ENCODE measurements at places on chromosomes 13 and 19.

- DNase-seq: no peak
These were observed 155.5 kb downstream of the TBC1D4 start for GRCh38 chr13:75326173-75327134.

- peak; percentile 12 for DNase-seq
These were observed 12.3 kb upstream of the HSPH1 start for GRCh38 chr13:31174018-31174417.

DNA sequence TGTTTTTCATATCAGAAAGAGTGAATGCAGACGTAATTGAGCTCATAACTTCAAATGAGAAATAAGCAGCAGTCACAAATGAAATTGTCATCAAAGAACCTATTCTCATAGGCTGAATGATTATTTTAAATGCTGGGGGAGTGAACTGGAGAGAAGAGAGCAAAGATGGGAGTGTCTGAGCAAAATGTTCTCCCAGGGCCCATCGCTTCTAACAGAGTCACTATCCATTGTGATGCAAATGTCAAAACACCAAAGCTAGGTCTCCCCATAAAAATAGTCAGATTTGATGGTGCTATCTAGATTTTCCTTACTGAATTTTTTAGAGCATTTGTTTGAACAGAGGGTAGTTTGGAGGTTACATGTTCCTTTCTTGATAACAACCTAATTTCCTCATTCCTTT lies 278.7 kb downstream of the PCDH9 start:
- DNase-seq: no peak

DNA sequence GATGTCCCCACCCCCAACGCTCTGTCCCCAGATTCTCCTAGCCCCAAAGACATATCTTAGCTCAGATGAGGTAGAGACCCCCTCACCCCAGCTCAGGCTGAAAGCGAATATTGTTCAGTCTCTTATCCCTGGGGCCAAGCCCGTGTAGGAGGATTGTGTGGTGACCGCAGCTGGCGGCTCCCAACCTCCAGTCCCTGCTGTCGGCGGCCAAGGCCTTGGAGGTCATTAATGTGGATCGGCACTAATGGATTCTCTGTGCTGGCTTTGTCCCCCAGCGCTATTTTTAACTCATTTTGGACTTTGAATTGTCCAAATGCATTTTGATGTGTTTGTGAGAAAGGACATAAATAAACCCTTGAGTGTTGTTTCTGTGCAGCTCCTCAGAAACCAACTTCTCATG lies 124.2 kb downstream of the UQCRFS1 start:
- no peak for DNase-seq

GRCh38 chr19:7215176-7215575 lies 79.0 kb downstream of the INSR start:
- DNase-seq: no peak

DNA sequence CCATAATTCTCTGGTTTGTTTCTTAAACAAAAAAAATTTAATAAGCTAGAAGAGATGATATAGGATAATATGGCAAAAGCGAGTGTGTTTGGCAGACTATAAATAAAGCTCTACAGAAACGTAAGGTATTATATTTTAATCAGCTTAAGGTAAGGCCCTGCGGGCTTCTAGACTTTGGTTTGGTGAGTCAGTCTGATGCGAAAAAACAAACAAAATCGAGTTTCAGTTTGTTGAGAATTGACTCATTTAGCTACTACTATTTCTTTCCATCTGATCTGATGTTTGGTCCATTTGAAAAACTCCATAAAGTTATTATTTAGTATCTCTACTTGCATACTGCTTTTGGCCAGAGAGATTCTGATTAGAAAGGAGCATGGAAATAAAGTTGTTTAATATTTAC lies 138.0 kb downstream of the MIPEP start:
- no peak for DNase-seq

DNA sequence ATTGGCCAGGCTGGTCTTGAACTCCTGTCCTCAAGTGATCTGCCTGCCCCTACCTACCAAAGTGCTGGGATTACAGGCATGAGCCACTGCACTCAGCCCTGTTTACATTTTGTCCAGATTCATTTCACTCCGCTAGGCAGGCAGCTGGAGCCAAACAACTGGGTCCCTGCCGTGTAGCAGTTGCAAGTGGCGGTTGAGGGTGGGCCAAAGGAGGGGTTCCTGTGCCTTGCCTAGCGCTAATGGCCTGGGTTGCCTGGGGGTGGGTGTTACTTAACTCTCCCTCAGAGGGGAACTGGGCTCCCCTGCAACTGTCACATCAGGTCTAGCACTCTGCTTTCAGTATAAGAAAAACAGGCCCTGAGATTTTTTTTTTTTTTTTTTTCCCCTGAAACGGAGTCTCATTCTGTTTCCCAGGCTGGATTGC lies 7.4 kb downstream of the ACP5 start:
- DNase-seq: no peak

DNA sequence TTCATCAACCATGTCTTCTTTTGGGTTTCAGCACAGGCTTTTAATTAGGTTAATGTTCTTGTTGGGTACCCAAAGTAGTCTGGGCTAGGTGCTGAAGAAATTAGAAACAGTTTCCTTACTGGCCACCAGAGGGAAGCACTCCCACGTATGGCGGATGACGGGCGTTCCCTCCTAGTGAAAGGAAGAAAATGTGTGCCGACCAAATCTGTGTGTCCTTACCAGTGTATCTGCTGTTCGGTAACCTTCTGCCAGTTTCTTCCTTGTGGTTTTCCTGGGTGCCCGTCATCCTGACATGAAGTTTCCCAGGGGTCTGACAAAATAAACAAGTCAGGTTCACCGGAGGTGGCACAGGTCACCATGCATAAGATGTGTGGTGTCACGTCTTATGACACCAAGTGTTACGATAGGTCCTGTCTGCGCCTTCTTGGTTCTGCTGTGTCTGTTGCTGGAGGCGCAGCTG lies 6.0 kb upstream of the WDR88 start:
- peak; percentile 86 for DNase-seq

GRCh38 chr19:15869873-15870272 lies 28.0 kb downstream of the CYP4F2 start:
- no peak for DNase-seq

GRCh38 chr13:68888832-68889231 lies 1218.8 kb upstream of the ATXN8OS start:
- DNase-seq: peak; percentile 48

- DNase-seq: no peak
These were observed 1.9 kb upstream of the ZNF653 start for GRCh38 chr19:11507370-11508078.

DNA sequence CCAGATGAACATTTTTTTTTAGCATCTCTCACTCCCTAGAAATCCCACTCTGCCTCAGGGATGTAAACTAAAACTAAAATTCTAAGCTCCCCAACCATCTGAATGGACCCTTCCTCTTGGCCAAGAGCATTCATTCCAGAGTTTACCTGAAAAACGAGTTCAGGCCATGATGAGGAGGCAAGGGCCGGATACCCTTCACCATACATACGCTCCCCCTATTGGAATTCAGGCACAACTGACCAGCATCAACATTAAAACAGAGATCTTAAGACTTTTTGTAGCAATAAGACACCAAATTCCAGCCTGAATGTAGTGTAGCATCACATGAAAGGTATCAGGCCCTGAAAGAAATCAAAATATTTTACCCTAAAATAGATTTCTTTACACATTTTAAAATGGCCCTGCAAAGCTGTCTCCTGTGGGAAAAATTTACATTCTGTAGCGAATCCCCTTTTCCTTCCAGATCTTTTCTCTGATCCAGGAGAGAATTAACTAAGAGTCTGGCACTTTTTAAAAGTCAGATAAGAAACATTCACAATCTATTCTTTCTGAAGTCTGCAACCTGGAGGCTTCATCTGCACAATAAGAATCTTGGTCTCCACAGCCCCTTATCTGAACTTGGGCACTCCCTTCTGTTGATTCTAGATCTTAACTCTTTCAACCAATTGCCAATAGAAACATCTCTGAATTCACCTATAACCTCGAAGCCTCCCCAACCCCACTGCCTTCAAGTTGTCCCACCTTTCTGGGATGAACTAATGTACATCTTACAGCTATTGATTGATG lies 888.5 kb downstream of the UQCRFS1 start:
- no peak for DNase-seq

GRCh38 chr13:51767100-51767499 lies 36.9 kb downstream of the DHRS12 start:
- no peak for DNase-seq

DNA sequence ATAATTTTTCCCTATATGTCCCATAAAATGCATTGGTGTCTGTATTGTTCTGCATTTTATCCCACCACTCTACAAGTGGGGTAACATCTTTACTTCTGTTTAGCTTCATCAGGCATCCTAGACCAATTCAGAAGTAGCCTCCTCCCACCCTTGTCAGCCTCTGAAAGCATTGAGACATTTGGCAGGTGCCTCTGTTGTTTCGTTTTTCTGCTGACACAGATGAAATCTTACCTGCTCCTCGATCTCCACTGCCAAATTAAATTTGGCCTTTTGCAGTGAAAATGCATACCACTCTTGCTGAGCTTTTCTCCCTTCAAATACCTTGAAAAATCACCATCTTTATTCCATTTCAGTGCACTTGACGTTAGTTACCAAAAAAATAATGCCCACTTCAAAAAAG lies 83.5 kb upstream of the STARD13 start:
- DNase-seq: no peak

DNA sequence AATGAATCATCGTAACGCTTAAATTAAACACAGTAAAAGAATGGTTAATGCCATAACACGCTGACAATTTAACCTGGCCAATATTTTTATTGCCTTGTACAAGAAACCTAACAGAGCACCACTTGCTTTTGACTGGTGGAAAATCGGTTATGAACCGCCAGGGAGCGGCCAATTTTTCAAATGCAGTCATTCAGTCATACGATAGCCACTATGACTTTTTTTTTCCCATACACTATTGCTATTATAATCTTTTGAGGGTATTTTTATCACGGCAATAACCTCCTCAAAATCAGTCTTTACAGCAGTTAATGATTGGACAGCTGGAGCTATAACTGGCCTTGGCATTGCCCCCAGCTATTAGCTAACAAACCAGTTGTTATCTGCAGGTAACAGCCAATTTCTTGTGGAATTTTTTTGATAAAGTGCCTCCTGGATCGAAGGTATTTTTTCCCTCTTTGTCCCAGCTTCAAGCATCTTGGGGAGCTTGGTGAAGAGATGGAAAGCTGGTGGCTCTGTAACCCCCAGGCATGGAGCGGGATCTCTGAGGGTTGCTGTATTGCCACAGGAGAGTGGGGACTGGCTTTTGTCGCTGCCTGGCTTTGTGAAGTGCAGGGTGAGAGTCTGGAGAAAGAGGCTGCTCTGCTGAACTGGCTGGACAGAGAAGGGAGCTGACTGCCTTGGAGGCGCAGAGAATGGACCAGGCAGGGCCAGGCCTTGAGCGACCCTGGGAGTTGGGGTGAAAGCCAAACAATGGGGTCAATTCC lies 198.4 kb upstream of the ZNF536 start:
- DNase-seq: no peak

- DNase-seq: no peak
These were observed 44.5 kb upstream of the EPHX3 start for GRCh38 chr19:15276620-15277215.

GRCh38 chr13:36919171-36919832 lies 736 bp downstream of the SMAD9 start:
- DNase-seq: peak; percentile 69

DNA sequence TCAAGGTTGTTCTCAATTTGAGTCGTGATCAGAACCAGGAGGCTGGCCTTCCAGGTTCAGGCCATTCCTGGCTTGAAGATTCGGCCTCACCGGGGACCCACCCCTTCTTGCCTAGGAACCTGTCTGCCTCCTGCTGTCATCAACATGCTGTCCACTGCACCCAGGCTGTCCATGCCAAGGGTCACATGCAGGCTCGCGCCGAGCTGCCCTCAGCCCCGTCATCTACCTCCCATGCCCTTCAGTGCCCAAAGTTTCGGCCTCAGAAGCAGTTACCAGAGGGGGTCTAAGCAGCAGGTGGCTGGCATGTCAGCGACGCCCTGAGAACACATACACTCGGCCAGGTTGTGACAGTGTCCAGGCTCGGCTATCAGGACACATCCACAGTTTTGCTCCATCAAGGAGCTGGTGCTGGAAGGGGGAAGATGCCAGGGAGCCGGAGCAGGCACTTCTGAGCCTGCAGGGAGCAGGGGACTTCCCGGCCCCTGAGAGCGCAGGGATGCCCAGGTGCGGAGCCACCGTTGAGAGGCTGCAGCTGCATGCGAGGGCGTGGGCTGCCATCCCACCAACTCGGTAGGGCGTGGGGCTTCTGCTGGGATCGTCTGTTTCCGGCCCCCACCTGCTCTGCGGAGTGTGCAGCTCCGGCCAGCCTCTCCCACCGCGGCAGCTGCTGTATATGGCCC lies 590.9 kb upstream of the SLITRK5 start:
- no peak for DNase-seq

DNA sequence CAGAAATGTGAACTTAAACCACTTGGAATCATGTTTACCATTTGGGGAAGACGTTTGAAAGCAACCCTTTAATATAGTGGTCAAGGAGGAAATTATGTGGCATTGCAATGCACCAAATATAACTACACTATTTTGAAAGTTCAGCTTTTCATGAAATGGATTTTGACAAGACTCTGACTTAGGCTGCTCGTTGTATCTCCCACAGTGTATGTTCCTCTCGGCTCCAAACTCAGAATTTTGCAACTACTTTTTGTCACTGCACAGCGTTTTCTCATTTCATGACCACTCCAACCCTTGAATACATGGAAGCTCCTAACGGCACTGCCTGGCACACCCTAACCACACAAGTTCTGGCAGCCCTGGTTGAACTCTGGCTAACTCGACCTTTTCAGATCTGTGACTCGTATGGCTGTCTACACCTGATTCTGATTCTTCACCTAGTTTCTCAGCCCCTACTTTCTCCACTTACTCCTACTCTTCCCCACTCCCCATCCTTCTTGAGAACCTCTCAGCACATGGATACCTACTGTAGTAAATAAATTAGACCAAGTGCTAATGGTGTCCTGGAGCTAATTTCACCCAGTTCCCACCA lies 7.0 kb upstream of the POMP start:
- no peak for DNase-seq

DNA sequence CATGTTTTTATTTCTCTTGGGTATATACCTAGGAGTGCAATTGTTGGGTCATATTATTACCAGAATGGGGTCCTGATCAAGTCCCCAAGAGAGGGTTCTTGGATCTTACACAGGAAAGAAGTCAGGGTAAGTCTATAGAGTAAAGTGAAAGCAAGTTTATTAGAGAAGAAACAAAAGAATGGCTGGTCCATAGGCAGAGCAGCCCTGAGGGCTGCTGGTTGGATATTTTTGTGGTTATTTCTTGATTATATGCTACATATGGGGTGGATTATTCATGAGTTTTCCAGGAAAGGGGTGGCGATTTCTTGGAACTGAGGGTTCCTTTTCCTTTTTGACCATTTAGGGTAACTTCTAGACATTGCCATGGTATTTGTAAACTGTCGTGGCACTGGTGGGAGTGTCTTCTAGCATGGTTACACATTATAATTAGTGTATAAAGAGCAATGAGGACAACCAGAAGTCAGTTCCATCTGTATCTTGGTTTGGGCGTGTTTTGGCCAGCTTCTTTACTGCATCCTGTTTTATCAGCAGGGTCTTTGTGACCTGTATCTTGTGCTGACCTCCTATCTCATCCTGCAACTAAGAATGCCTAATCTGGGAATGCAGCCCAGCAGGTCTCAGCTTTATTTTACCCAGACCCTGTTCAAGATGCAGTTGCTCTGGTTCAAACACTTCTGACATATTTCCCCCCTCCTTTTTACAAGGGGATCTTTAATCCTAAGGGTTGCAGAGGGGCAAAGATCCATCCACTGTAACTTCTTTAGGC lies 41.1 kb downstream of the CEACAM1 start:
- DNase-seq: no peak

Measured in DMS53 (cell line).